Stimulated activated CD8-positive, alpha-beta memory T cell treated with anti-CD3 and anti-CD28 coated beads, Interleukin-7, amount 100 ng/mL, for 1 hour (primary cell): ENCODE measurements at places on chromosomes 13 and 19.
A peak's percentile ranks its signal among the peaks of the same experiment; 100 is the strongest.

DNA sequence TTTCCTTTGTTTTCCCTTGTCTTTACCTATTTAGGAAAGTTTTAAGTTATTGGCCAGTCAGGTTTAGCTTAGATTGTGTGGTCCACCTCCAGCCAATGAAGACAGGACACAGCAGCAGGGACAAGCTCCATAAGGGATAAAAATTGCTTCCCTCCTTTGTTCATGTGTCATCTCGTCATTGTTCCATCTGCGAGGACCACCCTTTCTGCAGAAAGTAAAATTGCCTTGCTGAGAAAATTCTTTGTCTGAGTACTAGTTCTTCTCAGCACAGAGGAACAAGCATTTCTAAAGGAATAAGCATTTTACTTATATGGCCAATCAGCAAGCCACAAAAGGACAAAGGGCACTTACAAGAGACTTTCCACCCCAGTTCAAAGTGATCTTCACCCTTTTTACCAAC lies 11.4 kb downstream of the ZNF560 start:
- DNase-seq: no peak

- DNase-seq: no peak
These were observed 304.4 kb downstream of the SUCLA2 start for GRCh38 chr13:47696674-47697073.

DNA sequence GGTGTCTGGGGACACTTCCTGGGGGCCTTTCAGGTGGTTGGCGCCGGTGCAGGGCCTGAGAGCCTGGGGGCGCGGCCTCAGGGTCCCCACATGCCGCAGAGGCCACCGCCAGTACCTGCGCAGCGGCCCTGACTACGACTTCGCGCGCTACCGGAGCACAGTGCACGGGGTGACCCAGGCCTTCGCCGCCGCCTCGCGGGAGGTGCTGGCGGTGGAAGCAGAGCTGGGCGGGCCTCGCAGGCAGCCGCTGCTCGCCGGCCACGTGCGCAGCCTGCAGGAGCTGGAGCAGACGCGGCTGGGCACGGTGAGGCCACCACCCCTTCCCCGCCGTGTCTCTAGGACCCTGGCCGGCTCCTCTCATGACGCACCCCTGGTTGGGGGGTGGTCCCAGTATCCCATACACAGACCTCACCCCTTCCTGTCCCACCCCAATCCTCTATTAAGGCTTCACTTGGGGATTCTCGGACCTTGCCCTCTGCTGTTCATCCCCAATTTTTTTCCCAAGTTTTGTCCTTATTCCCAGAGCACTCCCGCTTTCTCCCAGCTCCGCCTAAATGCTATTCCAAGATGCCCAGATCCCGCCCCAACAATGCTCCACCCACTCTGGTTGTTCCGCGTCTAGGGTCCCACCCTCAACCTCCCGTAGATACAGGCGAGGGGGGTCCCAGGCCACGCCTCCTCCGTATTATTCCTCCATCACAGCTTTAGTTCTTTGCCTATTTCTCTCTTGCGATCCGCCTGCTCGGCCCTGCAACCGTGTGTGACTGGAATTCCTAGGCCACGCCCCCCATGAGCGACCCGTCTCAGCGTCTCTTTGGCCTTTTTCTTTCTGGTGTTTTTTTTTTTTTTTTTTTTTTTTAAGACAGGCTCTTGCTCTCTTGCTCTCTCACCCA lies 1.0 kb downstream of the REX1BD start:
- DNase-seq: peak; percentile 25

DNA sequence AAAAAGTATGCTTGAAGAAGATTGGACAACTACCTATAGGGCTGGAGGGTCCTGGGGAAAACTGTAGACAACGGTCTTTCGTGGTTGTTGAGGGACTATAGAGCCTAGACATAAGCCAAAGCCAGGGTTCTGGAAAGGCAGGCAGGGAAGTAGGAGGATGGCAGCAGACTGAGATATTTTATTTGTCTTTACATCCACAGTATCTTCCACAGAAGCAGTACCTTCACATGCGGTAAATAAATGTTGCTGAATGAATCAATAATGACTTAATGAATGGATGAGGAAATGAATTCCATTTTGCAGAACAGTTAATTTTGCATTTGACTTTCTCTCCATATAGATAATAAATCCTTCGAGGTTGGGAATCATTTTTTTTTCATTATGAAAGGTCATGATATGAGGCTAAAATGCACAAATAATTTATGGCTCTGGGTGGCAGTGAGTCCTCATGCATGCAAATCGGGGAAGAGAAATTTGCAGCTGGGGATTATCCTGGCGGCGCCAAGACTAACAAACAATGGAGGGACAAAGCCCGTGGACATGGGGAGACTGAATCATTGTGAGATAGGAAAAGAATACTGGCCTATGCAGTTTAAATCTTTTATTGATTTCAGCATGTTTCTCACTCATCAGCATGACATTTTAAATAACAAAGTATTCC lies 102.0 kb downstream of the ERCC5 start:
- DNase-seq: no peak

DNA sequence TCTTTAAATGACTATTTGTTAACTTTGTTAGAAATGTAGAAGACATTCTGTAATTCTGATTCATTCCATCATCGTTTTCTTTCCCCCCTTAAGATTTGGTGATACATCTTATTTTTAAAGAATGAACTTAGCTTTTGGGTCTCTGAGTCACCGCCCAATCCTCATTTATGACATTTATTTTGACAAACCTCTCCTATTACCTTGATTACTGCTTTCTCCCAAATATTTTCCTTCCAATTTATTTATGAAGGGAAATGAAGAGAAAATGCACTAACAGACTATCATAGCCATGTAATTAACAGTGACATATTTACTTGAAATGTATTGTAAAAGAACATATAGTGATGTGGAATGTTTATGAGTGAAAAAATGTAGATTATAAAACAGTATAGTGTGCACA lies 241.6 kb downstream of the DCLK1 start:
- DNase-seq: no peak

GRCh38 chr19:42277821-42278451 lies 8.9 kb downstream of the CIC start:
- no peak for DNase-seq
